LHCN-M2 (cell line): ENCODE measurements at places on chromosomes 12 and 14.
A peak's percentile ranks its signal among the peaks of the same experiment; 100 is the strongest.

DNA sequence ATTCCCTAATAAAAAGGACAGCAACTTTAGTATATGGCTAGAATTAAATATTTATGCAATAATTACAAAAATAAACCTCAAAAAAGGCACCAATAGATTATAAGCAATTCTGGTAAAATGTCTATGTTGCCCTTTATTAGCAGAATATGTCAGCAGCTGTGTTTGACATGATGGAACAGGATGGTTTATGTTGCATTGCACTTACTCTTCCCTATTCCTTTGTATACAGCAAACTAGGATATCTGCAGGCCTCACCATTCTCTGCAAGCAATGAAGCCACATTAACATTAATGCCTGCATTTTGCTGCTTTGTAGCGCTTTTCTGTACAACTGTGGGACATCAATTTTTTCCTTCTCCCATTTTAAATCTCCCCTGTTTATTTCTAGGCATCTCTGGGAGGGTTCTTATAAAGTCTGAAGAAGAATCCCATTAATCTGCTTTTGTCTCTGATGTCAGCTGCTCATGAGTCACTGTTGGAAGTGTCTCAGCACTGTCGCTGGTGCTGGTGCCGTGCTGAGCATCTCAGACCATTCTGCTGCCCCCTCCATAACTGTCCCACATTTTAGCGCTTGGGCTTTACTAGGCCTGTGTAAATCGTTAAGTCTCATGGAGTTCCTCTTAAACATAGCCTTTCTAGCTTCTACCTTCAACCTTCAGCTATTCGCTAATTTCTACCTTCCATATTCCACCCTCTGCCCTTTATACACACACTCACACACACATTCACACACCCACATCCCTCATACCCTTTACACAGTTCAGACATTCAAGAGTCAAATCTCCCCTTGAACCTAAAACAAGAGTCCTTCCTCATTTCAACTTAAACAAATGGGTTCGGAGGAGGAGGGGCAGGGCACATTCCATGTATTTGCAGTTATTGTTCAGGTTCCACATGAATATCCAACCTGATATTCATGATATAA, 64.4 kb upstream of the TRHDE start:
- DNase-seq = no peak

GRCh38 chr12:105876396-105876927, 262.3 kb downstream of the NUAK1 start:
- DNase-seq = no peak

GRCh38 chr12:45648070-45648469, 81.4 kb upstream of the ARID2 start:
- DNase-seq = peak; percentile 85

- no peak for DNase-seq
Observed at GRCh38 chr12:76462668-76463224, 96.8 kb downstream of the OSBPL8 start.

DNA sequence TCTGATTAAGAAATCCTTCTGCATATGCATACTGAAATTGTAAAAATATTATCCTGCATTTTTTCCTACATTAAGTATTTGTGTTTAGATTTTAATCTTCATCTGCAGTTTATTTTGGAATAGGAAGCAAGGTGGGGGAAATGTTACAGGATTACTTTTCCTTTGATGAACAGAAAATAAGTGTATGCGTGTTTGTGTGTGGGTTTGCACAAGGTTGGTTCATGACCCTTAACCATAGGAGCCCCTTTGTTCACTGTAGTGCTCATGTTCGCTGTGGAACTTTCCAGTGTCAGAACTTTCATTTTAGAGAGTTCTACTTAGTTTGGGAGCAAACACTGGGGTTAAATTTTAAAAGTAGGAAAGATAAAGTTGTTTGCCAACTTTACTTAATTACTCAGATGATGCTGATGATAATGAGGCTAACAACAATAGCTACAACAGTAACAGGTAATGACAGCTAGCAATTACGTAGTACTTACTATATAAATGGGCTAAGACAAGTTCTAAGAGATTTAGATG, 6.4 kb upstream of the A2M start:
- no peak for DNase-seq

- no peak for DNase-seq
Observed at GRCh38 chr14:42141328-42141727, 534.7 kb downstream of the LRFN5 start.

- DNase-seq = peak; percentile 56
Observed at GRCh38 chr12:21831791-21832344, 57.4 kb upstream of the KCNJ8 start.

DNA sequence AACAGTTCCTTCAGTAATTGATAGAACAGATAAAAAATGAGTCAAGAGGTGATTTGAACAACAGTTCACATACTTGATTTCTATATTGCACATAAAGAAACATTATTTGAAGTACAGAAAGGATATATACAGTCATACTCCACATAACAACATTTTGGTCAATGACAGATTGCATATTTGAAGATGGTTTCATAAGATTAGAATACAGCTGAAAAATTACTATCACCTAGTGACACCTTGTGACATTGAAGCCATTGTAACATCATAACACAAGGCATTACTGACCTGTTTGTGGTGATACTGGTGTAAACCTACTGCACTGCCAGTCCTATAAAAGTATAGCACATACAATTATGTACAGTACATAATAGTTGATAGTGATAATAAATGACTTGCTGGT, 43.1 kb upstream of the ABCC9 start:
- DNase-seq = no peak

- DNase-seq = peak; percentile 31
Observed at GRCh38 chr12:58424735-58425392, 483.5 kb downstream of the ATP23 start.

DNA sequence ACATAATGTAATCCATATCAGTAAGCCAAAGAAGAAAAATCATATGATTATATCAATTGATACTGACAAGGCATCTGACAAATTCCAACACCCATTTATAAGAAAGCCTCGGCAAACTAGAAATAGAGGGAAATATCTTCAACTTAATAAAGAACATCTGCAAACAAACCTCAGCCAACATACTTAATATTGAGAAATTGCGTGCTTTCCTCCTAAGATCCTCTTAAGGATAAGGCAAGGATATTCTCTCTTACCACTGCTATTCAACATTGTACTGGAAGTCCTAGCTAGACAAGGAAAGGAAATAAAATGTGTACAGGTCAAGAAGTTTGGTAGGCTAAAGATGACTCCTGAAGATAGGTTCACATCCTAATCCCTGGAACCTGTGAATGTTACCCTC, 115.9 kb downstream of the DERA start:
- DNase-seq = no peak

GRCh38 chr12:27896419-27896990, 76.0 kb downstream of the PTHLH start:
- no peak for DNase-seq

DNA sequence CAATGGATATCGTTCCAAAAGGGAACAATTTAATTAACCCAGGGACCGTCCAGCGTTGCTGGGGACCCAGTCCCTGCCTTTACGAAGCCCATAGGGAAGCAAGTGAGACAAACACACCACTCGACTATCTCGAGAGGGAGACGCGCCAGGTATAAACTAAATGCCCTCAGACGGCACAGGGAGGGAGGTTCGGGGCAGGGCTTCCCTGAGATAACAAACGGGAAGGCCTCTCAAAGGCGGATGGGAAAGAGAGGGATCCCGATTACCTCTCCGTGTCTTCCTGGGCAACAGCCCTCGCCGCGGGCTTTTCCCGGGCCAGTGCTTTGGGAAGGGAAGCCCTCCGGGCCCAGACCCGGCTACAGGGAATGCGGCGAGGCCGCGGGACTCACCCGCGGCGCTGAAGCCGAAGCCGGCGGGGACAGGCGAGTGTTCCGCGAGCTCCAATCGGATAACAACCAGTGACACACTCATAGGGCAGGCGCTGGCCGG, 390 bp downstream of the BRAP start:
- peak; percentile 9 for DNase-seq

DNA sequence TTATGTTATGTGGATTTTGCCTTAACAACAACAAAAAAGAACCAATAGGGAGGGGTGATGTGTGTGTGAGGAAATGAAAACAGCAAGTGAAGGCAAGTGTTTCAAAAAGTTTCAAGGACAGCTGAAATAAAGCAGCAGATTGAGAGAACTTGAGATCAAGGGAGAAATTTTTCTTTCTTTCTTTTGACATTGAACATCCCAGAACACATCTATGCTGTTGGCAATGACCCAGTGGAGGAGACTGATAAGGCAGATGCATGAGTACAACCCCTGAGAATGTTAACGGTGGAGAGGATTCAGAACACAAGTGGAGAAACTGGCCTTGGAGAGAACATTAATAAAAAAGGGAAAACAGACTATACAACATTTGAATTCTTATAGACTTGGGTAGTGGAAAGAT, 2.9 kb downstream of the LLPH start:
- DNase-seq = no peak

GRCh38 chr14:80378084-80378690, 166.9 kb upstream of the DIO2 start:
- DNase-seq = no peak

DNA sequence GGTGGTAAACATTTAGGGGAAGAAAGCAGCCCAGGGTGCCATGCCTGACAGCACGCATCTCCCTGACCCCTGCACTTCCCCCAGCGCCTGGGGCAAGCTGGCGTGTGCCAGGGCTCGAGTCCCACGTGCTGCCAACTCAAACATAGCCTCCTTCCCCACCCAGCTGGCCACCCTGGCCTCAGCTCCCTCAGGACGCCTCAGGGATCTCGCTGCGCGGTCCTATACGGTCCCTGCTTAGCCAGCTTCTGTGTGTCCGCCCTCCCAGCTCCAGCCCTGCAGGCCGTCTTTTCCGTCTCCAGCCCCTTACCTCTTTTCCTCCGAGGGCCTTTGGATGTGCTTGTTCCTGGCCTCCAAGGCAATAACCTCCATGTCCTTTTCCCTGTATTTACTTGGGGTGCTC, 71.0 kb downstream of the TESC start:
- DNase-seq = no peak

DNA sequence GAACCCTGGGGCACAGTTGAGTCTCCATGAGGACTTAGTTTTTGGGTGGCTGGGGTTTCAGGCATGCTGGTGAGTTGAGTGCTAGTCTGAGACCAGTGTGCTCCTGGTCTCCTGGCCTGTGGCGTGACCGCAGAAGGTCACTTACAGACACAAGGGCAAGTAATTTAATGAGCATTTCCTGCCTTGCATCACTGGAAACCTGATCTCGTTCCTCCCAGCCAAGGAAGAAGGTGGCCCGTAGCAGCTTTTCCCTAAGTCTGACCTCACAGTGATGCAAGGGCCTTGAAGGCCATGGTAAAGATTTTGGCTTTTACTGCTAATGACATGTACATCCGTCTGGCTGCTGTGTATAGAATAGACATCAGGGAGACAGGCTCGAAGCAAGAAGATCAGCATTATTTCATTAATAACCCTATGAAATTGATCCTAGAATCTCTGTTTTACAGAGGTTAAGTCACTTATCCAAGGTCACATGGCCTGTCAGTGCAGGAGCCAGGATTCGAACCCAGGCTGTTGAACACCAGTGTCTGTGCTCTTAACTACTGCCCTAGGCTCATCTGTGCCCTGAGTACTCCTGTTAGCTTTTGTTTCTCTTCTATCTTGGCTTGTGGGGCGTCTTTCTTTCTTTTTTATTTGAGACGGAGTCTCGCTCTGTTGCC, 4.6 kb downstream of the TMEM120B start:
- DNase-seq = peak; percentile 96

DNA sequence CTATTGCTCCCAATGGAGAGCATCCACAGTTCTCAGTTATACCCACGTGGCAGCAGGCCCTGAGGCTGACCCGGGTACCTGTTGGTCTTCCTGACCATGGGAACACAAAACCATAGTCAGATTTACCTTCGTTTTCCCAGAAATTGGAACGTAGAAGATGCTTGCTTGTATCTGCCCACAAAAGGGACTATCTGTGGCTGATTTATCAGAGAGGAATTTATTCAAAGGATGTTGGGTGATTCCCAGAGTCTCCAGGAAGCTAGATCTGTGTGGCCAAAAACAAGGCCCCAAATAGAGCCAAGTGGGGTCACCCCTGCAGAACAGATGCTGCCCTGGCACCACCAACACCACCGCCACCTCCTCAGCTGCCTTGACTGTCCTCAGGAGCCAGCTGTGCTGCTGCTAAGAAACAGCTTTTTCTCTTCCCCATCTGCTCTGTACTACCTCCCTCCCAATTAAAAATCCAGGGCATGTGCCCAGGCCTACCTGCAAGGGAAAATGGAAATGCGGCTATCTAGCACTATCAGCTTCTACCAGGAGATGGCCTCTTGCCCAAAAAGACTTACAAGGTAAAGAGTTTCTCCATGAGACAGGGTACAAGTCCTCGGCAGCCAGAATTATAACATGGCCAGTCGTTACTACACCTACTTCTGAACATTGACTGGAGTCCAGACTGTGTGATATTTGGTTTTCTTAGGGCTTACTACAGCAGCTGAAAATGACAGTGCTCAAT, 128.6 kb upstream of the PLEKHG7 start:
- peak; percentile 58 for DNase-seq

DNA sequence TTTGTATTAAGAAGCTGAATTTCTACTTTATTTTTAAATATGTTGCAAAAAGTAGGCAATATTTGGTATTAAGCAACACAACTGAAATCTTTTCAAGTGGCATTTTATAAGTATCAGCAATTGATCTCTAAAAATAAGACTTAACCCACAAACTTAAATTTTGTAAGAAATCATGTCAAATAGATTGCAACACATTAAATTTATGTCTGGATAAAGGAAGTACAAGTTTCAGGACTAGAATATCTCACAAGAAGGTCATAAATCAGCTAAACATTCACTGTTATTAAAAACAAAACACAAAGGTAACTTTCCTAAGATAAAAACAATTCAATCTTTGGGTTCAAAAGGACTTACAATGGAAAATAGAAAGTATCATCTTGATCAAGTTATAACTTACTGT, 32.8 kb downstream of the CPNE8 start:
- DNase-seq = no peak

- peak; percentile 11 for DNase-seq
Observed at GRCh38 chr14:53696217-53696965, 260.2 kb downstream of the BMP4 start.

GRCh38 chr14:22479776-22480464, 109.1 kb downstream of the DAD1 start:
- DNase-seq = no peak

DNA sequence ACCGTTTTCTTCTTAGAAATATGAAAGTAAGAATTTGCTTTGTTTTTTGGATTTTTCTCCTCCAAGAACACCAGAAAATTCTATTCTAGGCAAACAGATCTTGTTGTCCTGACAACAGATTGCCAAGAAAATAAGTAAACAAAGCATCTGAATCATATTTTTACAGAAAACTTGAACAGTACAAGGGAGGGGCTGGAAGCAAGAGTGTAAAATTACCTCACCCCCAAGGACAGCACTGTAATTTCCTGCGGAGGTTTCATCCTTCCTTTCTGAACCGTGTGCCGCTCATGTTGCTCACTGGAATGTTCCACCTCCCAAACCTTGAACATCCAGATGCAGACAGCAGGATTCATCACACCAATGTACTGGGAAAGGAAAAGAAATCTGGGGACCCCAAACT, 5.4 kb upstream of the CAMKK2 start:
- DNase-seq = peak; percentile 11

GRCh38 chr14:98069712-98070171, 1202.3 kb downstream of the BCL11B start:
- no peak for DNase-seq

DNA sequence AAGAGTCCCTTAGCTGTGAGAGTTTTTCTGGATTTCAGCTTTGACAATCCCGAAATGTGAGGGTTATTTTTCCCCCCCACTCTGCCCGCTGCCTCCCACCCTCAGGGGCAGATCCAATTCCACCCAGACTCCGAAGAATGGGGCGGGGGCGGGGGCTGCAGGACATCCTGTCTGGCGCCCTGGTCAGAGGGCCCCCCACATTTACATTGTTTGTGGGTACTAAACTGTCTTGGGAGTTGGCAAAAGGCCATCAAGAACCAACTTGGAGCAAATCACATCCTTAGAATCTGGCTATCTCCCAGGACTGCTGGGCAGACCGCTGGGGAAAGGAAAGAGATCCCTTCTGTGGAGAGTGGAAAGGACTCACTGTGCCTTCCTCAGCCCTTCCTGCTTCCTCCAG, 2.4 kb downstream of the EMP1 start:
- peak; percentile 84 for DNase-seq
